ENCODE measurements at places on chromosomes 5 and 9. TPM values are rescaled to one million over a fixed set of nuclear protein-coding genes. Genes with fewer than 3 reads are reported as not detected.

GRCh38 chr5:83118471-83118870 is 41.1 kb downstream of the XRCC4 start:
- no peaks in the 10 kb centered on the region for H3K4me1 ChIP-seq
- H3K27me3 ChIP-seq, result no peaks in the 10 kb centered on the region
- peaks cover 31% of the 10 kb centered on the region for H3K36me3 ChIP-seq
- no peak for DNase-seq

DNA sequence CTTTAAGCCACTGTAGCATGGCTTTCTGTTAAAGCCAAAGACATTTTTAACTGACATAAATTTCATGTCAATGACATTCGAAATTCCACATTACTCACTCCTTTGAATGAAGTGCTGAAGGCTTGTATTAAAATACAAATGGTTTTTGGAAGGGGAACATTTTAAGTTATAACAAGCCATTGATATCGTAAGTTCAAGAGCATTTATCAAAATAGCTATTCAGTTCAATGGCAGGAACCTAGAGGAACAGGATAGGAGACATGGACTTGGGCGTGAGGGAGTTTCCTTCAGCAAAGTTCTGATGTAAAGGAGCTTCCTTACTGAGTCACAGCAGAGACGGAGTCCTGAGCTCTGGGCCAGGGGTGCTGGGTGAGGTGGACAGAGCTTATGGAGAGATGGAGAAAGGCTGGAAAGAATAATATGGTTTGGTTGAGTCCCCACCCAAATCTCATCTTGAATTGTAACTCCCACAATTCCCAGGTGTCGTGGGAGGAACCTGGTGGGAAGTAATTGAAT is 631.8 kb downstream of the BNC2 start:
- H3K27me3 ChIP-seq, result no peaks in the 10 kb centered on the region
- no peak overlapping the region for H3K27ac ChIP-seq
- peaks cover 5% of the 10 kb centered on the region for H3K36me3 ChIP-seq
- no peak for DNase-seq
- no peaks in the 10 kb centered on the region for H3K4me1 ChIP-seq

GRCh38 chr9:136001231-136001630 is 40.1 kb upstream of the UBAC1 start:
- H3K4me1 ChIP-seq, result no peaks in the 10 kb centered on the region
- H3K4me3 ChIP-seq, result no peak overlapping the region
- no peak overlapping the region for H3K27ac ChIP-seq

DNA sequence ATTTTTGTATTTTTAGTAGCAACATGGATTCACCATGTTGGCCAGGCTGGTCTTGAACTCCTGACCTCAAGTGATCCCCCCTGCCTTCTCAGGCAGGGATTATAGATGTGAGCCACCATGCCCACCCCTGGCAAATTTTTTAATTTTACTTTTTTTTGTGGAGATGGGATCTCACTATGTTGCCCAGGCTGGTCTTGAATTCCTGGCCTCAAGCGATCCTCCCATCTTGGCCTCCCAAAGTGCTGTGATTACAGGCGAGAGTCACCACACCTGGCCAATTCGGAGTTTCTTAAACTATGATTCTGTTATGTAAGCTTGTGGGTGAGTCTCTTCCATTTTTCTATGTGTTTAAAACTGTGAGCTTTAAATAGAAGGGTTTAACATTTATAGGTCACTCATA is 27.6 kb downstream of the PCBD2 start:
- H3K4me1 ChIP-seq, result no peaks in the 10 kb centered on the region
- no peaks in the 10 kb centered on the region for H3K27me3 ChIP-seq
- peaks cover 11% of the 10 kb centered on the region for H3K36me3 ChIP-seq
- no peak overlapping the region for H3K4me3 ChIP-seq
- H3K27ac ChIP-seq, result no peak overlapping the region
- DNase-seq, result no peak

GRCh38 chr9:6771722-6772121 is 13.9 kb downstream of the KDM4C start:
- H3K27ac ChIP-seq, result no peak overlapping the region
- H3K4me1 ChIP-seq, result peaks cover 14% of the 10 kb centered on the region
- no peak for DNase-seq
- peaks cover 8% of the 10 kb centered on the region for H3K36me3 ChIP-seq

- H3K27me3 ChIP-seq, result peaks cover 36% of the 10 kb centered on the region
- H3K36me3 ChIP-seq, result peaks cover 19% of the 10 kb centered on the region
- no peak overlapping the region for H3K27ac ChIP-seq
- no peak for DNase-seq
- peak overlapping the region; percentile 62 for H3K4me3 ChIP-seq
Observed at GRCh38 chr5:140345919-140346347, 470 bp downstream of the HBEGF start.

- DNase-seq, result no peak
- H3K4me3 ChIP-seq, result no peak overlapping the region
- no peaks in the 10 kb centered on the region for H3K36me3 ChIP-seq
- peaks cover 5% of the 10 kb centered on the region for H3K27me3 ChIP-seq
- H3K4me1 ChIP-seq, result no peaks in the 10 kb centered on the region
Observed at GRCh38 chr5:5246736-5247135, 106.6 kb downstream of the ADAMTS16 start.

- peaks cover 2% of the 10 kb centered on the region for H3K4me1 ChIP-seq
- no peak for DNase-seq
- H3K36me3 ChIP-seq, result no peaks in the 10 kb centered on the region
Observed at GRCh38 chr5:10301842-10302610, 5.7 kb downstream of the CMBL start.

- H3K27ac ChIP-seq, result no peak overlapping the region
- H3K4me3 ChIP-seq, result no peak overlapping the region
- no peaks in the 10 kb centered on the region for H3K36me3 ChIP-seq
Observed at GRCh38 chr5:130555429-130555828, 609.6 kb downstream of the HINT1 start.

DNA sequence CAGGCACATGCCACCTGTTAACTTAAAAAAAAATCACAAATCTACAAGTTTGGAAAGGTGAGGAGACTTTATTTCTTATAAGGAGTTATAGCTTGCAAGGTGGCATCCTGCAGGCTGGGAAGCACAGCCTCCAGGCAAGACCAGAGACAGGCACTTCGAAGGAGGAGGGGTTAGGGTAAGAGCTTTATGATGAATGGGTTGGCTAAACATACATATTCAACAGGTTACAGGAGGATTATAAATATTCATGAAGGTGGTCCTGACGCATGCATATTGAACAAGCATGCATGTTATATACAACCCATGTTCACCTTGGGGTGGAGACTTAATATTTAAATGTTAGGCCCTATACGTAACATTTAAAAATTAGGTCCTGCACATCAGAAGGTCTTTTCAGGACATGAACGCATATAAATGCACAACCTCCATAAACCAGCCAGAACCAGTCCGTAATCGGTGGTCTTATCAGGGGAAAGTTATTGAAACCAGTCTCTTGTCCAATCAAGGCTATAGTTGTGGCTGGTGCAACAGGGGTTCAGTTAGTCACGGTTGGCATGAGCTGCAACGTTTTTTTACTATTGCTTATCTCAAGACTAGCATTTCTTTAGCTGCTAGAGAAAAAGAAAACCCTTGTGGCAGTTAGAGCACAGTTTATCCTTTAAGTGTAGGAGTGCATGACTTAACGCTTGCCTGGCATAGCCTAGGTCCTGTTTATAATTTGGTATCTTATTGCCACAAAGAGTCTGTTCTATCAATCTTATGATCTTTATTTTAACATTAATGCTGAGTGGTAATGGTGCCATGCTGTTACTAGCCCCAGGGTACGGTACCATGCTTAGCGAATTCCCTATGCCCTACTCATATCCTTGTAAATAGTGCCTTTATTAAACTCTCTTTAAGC is 72.7 kb downstream of the C9orf57 start:
- no peak for DNase-seq
- no peaks in the 10 kb centered on the region for H3K27me3 ChIP-seq
- H3K27ac ChIP-seq, result no peak overlapping the region
- no peaks in the 10 kb centered on the region for H3K4me1 ChIP-seq

DNA sequence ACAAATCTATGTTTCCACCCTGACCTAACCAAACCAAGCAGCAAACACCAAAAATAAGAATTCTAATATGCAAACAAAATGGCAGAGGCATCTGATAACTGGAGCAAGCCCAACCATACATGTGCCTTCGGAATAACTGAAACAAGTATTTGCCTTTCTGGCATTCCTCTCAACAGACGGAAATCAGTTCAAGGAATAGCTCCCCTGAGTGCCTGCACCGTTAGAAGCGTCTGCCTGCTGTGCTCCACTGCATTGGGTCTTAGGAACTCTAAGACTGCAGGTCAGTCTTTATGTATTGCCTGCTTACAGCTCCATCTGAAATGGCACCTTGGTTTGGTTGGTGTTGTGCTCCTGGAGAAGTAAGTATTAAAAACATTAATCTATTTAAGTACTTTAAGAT is 98.5 kb downstream of the MRPS27 start:
- no peak for DNase-seq
- no peaks in the 10 kb centered on the region for H3K4me1 ChIP-seq
- peaks cover 38% of the 10 kb centered on the region for H3K36me3 ChIP-seq

DNA sequence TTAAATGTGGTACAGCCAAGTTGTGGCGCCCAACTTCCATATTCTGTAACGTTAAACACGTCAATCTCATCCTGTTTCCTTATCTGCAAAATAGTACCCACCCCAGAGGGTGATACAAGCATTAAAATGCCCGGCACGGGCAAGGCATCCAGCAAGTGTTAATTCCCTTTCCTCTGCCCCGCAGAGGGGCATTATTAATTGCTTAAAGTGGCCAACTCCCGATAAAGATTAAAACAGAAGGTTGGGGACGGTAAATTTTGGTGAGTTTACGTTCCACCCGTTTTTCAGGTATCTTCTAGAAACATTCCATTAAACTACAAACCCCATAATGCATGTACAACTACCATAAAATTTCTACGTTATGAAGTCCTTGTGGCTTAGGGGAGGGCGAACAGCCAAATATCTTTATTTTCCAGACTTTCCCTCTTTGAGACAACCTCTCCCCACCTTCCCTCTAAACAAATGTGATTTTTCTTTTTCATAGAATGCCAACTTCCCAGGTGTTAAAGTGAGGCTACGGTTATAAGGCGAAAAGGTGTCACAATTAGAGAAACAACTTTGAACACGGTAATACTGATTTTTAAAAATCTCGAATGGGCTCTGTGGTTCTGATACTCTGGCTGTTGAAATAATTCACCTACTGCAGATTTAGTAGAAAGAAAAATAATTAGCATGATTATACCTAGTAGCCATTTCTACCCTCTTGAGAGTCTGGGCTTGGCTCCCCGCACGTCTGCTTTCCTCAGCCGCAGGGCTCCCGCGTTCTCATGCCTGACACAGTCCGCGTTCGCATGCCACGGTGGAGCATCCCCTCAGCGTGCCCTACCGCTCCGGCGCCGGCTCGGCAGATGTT is 1.2 kb upstream of the GPBP1 start:
- no peaks in the 10 kb centered on the region for H3K27me3 ChIP-seq
- H3K4me3 ChIP-seq, result peak overlapping the region; percentile 90
- H3K27ac ChIP-seq, result peak overlapping the region; percentile 99
- DNase-seq, result no peak
- peaks cover 28% of the 10 kb centered on the region for H3K36me3 ChIP-seq

GRCh38 chr5:176697934-176698538 is 50.8 kb downstream of the TSPAN17 start:
- peaks cover 58% of the 10 kb centered on the region for H3K27me3 ChIP-seq
- no peaks in the 10 kb centered on the region for H3K4me1 ChIP-seq
- no peak for DNase-seq

- H3K4me1 ChIP-seq, result peaks cover 12% of the 10 kb centered on the region
- H3K4me3 ChIP-seq, result no peak overlapping the region
- H3K27ac ChIP-seq, result no peak overlapping the region
- H3K36me3 ChIP-seq, result peaks cover 24% of the 10 kb centered on the region
- H3K27me3 ChIP-seq, result no peaks in the 10 kb centered on the region
- no peak for DNase-seq
Observed at GRCh38 chr5:55305345-55305744, 2.1 kb downstream of the DHX29 start.

DNA sequence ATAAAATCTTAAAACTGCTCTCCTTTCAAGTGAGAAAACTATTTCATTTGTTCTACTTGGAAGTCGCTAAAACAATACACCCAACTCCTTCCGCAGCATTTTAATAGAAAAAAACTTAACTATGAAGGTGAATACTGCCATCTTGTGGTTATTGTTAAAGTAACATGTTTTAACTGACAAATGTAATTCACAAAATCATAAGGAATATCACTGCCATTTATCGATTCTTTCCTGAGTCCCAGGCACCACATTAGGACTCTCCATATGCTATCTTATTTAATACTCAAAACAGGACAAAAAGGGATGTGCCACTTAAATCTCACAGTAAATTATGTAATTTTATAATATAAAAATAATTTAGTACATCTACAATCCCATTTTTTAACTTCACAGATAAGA is 130.5 kb upstream of the ITGA1 start:
- H3K27me3 ChIP-seq, result peaks cover 10% of the 10 kb centered on the region
- H3K27ac ChIP-seq, result no peak overlapping the region
- no peak overlapping the region for H3K4me3 ChIP-seq
- no peaks in the 10 kb centered on the region for H3K4me1 ChIP-seq
- H3K36me3 ChIP-seq, result no peaks in the 10 kb centered on the region
- DNase-seq, result no peak

- H3K27ac ChIP-seq, result no peak overlapping the region
- no peaks in the 10 kb centered on the region for H3K36me3 ChIP-seq
- H3K4me1 ChIP-seq, result peaks cover 2% of the 10 kb centered on the region
- H3K27me3 ChIP-seq, result no peaks in the 10 kb centered on the region
- H3K4me3 ChIP-seq, result no peak overlapping the region
Observed at GRCh38 chr5:152058267-152058666, 133.6 kb upstream of the GLRA1 start.

DNA sequence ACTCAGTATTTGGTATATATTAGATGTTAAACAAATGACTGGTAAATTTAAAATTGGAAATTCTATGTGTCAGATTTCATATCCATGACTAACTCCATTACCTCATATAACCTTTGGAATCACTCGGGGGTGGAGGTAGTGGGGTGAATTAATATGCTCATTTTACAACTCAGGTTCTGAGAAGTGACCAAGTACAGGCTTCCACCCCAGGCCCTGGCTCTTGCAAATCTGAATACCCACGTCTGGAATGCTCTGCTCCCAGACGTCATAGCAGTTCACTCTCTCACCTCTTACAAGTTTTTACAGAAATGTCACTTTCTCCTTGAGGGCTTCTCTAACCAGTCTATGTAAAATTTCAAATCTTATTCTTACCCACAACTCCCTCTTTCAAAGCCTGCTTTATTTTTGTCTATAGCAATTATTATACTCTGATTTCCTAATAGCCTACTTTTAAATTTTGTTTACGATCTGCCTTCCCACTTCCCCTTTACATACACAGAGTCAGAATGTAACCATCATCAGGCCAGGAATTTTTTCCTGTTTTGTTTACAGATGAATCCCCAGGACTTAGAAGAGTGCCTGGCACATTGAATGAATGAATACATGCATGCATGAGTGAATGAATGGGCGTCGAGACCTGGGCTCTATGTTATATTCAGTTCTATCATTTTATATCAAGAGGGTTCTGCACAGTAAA is 134.1 kb upstream of the IFNE start:
- H3K4me3 ChIP-seq, result no peak overlapping the region
- no peak for DNase-seq
- peaks cover 2% of the 10 kb centered on the region for H3K36me3 ChIP-seq
- H3K27ac ChIP-seq, result no peak overlapping the region
- peaks cover 45% of the 10 kb centered on the region for H3K4me1 ChIP-seq

- H3K27ac ChIP-seq, result no peak overlapping the region
- H3K27me3 ChIP-seq, result no peaks in the 10 kb centered on the region
- no peak overlapping the region for H3K4me3 ChIP-seq
Observed at GRCh38 chr5:176486189-176486757, 38.1 kb downstream of the FAF2 start.

HTR1A gene
- not detected for total RNA-seq

CARD9 gene
- 1.8 TPM for total RNA-seq

PCDHAC2 gene
- total RNA-seq, result not detected

GLRA1 gene
- not detected for total RNA-seq

TTF1 gene
- 41.5 TPM for total RNA-seq
